Stimulated activated CD4-positive, alpha-beta T cell treated with anti-CD3 and anti-CD28 coated beads, Interleukin-15, amount 100 ng/mL, for 48 hours (primary cell): ENCODE measurements at places on chromosomes 4 and X.

DNA sequence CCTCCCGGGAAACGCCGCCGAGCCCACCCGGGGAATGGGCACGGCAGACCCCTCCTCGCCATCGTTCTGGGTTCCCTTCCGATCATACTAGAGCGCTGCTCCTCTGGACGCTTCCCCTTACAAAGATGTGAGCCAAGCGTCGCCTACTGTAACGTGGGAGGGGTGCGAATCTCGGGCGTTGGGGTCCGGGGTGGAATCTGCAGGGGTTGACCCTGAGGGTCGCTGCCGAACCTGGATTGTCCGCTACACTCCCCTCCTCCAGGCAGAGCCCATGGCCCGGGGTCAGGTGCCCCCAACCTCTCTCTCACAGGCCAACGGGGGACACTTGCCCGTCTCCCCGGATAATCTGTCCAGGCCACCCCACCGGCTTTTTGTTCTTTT lies 13.8 kb downstream of the BCOR start:
- DNase-seq = no peak

GRCh38 chrX:17299206-17299605 lies 75.8 kb upstream of the NHS start:
- DNase-seq = no peak

GRCh38 chr4:168409089-168409801 lies 71.0 kb downstream of the DDX60L start:
- DNase-seq = no peak

GRCh38 chrX:153999359-154000037 lies 20.2 kb downstream of the IRAK1 start:
- DNase-seq = no peak

DNA sequence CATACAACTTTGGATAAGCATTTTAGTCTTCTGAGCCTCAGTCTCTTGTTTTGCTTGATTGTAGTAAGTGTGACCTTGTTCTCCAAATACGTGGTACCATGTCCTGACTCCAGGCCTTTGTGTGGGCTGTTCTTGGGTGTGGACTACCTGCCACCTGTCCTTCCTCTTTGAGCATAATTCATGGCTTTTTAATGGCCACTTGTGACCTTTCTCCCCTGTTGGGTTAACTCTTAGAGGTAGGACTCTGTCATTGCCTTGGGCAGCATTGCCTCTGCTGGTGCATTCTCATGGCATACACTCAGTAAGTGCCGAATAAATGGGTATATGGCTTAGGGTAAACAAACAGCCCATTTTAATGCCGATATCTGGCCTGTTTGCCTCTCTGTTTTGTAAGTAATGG lies 3.0 kb downstream of the NSD2 start:
- no peak for DNase-seq

- no peak for DNase-seq
Observed at GRCh38 chr4:610411-611261, 14.7 kb upstream of the PDE6B start.

- DNase-seq = no peak
Observed at GRCh38 chr4:141028024-141028529, 105.2 kb downstream of the RNF150 start.

GRCh38 chr4:56907489-56908205 lies at the start of gene REST:
Gene REST (plus strand): TSS chr4:56907900. CDS start chr4:56910639, 2,739 bp downstream.
- DNase-seq = peak; percentile 48

DNA sequence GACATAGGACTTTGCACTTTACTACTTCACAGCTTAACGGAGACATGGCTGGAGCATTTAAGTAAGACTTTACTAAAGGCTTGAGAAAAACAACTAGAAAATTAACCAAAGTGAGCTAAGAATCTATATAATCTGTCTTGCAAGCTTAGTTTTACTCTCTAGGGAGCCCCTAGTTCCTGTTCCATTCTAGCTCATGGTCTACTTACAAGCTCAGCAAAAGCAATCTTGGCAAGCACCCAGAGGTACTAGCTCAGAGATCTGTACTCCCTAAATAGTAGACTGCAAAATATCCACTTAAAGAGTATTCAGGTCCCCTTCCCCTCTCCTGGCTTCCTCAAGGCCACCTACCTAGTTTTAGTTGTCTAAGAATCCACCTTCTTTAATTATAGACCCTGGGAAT lies 469.0 kb downstream of the IDS start:
- no peak for DNase-seq

DNA sequence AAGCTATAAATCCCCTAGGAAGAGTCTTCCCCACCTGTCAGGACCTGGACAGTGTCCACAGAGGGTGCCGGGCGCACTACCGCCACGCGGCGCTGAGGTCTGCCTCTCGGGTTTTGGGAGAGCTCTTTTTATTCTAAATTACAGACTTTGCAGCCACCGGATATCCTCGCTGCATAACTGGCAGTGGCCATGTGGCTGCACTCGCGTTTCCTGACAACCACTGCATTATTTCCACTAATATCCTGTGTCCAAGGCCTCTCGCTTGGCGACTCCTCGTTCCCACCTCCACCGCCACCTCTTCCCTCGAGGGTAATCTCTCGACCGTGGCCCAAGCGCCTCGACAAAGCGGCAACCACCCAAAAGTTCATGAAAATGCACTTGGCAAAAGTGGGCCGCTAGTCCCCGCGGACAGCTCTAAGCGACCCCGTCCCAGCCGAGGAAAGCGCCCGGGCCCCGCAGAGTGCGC lies 512 bp upstream of the TMEM131L start:
- no peak for DNase-seq

- no peak for DNase-seq
Observed at GRCh38 chr4:53830511-53830910, 233.9 kb downstream of the CHIC2 start.

DNA sequence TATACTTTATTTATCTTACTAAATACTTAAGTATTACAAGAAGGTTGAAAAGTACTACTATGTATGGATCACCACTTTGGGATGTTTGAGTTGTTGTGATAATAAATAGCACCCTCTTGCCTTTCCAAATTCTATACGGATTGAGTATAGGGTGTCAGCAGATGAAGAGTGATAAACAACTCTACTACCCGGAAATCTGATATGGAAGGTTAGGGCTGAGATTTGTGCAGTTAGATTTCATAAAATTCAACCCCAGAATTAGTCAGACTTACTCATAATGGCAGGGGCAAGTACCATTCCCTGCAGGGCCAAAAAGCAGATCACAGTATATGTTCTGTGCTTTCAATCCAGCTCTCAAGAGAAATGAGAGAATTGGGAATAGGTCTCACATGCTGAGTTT lies 1008.9 kb upstream of the PCDH7 start:
- DNase-seq = no peak

DNA sequence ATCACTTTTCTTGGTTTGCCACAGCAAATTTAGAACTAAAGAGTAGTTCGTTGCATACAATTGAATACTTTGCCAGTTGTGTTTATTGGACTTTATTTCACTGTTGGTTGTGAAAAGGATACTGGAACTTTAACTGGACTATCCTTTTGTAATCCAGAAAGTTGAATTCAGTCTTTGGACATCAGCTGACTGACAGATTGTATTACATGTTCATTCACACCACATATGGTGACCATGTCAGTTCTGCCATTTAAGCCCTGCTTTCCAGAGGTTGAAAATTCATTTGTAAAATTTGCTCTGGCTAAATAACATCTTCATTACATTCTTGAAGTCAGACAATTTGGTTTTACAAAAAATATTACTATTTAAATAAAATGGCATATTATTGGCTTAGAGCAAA lies 251.7 kb downstream of the CAMK2D start:
- DNase-seq = no peak

DNA sequence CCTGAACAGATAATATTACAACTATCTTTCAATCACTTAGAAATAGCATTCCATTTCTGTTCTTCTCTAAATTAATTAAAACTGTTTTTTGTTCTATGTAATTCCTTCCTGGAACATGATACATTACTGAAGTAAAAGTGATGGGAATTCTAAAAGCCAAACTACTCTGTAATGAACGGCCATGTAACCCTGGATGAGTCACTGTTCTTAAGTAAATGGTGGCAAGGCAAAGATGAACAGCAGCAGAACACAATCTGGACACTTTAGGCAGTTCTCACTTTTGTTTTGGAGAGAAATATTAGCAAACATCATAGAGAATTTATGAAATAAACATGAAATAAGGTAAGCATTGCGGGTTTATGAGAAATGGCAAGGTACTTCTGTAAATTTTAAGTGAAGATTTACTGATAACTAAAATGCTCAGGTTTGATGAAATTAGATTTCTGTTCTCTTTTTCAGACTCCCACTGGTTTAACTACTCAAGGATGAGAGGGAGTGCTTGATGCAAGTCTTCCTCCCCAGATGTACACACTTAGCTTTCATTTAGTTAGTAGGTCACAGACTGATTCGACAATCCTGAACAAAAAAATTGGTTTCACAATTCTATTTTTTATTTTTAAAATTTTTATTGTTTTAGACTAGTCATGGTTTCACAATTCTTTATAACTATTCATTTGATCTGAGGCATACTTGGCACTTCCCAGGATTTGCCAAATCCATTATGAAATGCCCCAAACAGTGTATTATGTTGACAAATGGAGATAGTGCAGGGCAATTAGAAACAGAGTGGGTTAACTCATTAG lies 964 bp upstream of the GPR82 start:
- no peak for DNase-seq

DNA sequence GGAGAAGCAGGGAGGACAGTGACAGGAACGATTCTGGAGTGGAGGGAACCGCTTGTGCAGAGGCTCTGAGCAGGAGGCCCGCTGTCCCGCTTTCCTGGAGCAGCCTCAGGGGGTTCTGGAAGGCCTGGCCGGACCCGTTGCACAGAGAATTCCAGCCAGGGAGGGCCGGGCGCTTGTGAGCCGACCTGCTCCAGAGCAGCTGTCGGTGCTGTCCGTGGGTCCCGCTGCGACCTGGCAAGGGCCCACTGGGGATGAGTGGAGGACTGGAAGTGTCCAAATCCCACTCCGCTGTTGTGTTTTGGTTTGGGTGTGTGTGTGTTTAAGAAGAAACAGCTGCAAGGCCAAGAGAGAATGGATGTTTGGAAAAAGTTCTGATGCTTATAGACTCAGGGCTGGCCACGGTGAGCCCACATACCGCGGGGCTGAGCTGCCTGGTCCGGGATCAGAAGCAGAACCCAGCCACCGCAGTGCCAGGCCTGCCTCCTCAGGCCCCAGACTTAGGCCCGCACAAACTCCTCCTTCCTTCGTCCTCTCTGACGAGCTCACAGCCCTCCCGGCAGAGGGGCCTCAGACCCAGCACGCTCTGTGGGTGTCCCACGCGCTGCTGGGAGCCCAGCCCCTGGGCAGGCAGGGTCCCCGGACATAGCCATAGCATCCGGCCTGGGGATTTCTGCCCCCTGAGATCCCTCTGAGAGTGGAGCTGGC lies 73.9 kb downstream of the HTRA3 start:
- no peak for DNase-seq

DNA sequence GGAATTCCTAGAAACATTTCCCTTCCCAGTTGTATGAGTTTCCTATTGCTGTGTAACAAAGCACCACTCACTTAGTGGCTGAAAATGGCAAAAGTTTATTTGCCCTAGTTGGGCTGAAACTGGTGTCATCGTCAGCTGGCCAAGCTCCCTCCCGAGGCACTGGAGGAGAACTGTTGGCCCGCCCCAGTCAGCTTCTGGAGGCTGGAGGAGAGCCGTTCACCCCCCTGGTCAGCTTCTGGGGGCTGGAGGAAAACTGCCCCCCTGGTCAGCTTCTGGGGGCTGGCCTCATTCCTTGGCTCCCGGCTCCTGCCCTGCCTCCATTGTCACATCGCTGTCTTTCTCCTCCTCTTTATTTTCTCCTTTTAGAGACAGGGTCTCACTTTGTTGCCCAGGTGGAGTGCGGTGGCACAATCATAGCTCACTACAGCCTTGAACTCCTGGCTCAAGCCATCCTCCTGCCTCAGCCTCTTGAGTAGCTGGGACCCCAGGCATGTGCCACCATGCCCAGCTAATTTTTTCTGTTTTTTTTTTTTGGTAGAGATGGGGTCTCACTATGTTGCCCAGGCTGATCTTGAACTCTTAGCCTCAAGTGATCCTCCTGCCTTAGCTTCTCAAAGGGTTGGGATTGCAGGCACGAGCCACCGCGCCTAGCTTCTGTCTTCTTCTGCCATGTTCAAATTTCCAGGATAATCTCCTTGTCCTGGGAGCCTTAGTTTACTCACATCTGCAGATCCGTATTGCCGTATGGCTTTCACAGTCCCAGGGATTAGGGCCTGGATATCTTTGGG lies 3.2 kb downstream of the RGS12 start:
- no peak for DNase-seq

DNA sequence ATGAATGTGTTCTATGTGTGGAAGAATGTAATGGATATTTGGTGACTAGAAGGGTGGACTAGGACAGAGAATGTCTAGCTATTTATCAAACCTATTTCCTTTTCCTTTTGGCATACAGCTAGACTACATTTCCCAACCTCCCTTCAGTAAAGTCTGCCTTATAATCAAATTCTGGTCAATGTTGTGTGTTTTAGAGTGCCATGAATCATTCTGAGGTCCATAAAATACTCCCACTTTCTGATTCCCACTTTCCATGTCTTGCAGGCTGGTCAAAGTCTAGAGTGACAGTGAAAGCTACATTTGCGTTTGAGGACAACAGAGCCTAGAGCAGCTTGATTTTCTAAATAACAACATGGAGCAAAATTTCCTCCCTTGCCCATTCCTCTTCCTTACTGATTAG lies 217.2 kb downstream of the UGT8 start:
- no peak for DNase-seq

DNA sequence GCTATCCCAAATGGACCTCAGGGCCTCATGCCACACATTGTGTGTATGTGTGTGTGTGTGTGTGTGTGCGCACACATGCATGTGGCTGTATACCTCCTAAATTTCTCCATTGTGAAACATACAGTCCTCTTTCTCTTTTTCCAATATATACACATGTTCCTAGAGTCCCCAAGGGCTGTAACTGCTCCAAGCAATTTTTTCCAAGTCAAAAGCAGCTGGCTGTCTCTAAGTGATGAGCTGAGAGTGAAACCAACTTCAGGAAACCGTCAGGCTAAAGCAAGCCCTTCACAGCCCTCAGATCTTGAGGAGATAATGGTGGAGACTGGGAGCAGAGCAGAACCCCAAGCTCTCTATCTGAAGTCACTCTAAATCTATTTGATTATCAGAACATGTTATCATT lies 496.1 kb upstream of the DIPK2B start:
- DNase-seq = no peak

GRCh38 chr4:30245140-30245539 lies 475.0 kb upstream of the PCDH7 start:
- DNase-seq = no peak

DNA sequence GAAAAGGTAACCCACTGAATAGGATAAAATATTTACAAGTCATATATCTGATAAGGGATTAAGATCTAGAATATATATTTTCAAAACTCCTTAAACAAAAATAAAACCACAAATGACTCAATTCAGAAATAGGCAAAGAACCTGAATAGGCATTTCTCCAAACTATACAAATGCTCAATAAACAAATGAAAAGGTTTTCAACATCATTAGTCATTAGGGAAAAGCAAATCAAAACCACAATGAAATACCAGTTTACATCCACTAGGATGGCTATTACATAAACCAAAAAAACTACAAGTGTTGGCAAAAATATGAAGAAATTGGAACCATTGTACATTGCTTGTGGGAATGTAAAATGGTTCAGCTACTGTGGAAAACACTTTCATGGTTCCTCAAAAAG lies 167.0 kb upstream of the GALNT7 start:
- DNase-seq = no peak

GRCh38 chrX:30060718-30061117 lies 154.6 kb upstream of the MAGEB2 start:
- DNase-seq = no peak
